ENCODE measurements at places on chromosomes 13 and 19.

DNA sequence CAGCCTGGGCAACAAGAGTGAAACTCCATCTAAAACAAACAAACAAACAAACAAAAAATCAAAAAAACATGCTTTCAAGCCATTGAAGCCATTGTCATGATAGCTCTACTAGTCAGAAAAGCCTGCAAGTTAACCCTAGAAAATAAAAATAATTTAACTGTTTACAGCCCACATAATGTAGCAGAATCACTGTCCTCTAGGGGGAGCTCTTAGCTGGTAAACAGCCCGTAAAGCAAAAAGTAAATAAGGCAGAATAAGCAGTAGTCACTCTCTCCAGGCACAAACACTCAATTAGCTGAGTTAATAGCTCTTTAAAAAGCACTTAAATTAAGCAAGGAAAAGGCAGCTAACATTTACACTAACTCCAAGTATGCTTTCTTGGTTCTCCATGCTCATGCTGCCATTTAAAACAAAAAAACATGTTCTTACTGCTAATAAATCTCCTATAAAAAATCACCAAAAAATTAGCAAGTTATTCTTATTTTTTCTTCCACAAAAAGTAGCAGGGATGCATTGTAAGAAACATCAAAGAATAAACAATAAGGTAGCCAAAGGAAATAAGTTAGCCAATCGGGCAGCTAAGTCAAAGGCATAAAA lies 11.3 kb downstream of the LILRB4 start:
- no peak for DNase-seq

DNA sequence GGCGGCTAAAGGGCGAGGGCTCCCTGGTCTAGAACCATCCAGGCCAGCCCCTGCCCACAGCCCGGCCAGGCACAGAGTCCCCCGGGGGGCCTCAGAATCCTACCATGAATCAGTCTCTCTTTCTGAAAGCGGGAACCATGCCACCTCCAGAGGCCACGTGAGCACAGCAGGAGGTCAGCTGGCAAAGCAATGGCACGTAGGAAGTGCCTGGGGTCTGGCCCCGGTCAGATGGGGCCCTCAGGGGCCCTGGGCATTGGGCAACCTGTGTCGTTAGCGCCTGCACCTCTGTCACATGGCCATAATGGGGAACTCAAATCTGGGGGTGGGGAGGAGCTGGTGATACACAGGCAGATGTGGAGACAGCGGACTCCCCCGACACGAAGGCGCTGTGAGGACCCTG lies 8.8 kb downstream of the MFSD12 start:
- DNase-seq: no peak

DNA sequence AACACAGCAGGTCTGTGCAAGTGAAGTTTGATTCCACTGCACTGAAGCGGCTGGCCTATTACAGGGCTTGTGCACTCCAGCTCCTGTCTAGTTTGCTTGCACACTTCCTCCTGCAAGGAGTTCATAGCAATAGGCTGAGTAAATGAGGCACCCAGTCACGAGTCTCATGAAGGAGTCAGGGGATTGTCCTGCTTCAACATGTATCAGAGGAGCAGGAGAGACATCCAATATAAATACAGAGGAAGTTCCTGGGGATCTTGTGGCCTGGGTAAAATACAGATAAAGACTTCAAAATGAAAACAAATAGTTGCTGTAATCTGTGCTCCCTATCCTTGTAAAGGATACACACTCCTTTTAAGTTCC lies 259.9 kb downstream of the SLITRK1 start:
- no peak for DNase-seq

DNA sequence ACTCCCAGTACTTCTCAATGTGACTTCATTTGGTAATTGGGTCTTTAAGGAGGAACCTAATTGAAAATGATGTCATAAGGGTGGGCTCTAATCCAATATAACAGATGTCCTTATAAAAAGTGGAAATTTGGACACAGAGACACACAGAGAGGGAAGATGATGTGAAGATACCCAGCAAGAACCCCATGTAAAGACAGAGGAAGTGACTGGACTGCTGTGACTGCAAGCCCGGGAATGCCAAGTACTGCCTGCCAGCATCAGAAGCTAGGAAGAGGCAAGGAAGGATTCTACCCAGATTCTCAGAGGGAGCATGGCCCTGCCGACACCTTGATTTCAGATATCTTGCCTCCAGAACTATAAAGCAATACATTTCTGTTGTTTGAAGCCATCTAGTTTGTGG lies 239.3 kb downstream of the KCTD12 start:
- DNase-seq: no peak

DNA sequence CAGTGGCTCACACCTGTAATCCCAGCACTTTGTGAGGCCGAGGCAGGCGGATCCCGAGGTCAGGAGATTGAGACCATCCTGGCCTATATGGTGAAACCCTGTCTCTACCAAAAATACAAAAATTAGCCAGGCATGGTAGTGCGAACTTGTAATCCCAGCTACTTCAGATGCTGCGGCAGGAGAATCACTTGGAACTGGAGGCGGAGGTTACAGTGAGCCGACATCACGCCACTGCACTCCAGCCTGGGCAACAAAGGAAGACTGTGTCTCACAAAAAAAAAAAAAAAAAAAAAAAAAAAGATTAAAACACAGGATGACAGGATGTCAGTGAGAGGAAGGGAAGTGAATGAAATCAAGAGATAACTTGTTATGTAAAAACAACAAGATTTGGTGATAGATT lies 1158.5 kb downstream of the PCDH9 start:
- no peak for DNase-seq

All from stimulated activated CD8-positive, alpha-beta memory T cell treated with anti-CD3 and anti-CD28 coated beads, Interleukin-2, amount 100 ng/mL, for 1 hour (primary cell).